ENCODE measurements at places on chromosomes 4 and X. TPM values are rescaled to one million over a fixed set of nuclear protein-coding genes. Genes with fewer than 3 reads are reported as not detected.

GRCh38 chr4:38237139-38237538, 276.9 kb downstream of the PTTG2 start:
- DNase-seq = no peak

GRCh38 chrX:65910899-65911298, 129.0 kb downstream of the VSIG4 start:
- DNase-seq = no peak

- no peak for DNase-seq
Observed at GRCh38 chr4:125244848-125245450, 69.8 kb upstream of the FAT4 start.

DNA sequence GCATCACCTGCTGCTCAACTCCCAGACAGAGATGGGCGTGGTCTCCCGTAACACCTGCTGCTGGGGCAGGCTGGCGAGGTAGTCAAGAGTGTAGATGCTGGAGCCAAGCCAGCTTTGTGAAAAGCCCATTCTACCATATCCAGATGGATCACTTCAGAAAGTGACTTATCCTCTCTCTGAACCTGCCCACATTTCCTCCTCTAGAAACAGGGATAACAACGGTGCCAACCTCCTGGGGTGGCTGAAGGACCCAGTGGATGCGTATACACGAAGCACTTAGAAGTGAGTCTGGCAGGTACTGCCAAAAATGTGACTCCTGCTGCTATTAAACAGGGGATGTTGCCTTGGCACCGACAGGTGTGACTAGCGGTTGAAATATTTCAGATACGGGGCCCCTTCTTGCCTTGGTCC, 95.8 kb downstream of the SORBS2 start:
- no peak for DNase-seq

GRCh38 chr4:141248029-141248428, 27.3 kb downstream of the ZNF330 start:
- no peak for DNase-seq

The GPR119 gene
- total RNA-seq = not detected

DNA sequence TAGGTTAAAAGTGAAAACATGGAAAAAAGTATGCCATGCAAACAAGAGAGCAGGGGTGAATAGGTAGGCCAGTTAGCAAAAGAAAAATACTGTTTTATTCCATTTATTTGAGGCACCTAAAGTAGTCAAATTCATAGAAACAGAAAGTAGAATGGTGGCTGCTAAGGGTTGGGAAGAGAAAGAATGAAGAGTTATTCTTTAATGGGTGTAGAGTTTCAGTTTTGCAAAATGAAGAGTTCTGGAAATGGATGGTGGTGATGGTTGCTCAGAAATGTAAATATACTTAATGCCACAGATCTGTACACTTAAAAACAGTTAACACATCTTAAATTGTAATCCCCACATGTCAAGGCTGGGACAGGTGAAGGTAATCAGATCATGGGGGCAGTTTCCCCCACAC, 29.7 kb downstream of the PARM1 start:
- DNase-seq = no peak

GRCh38 chrX:133090236-133090809, 6.6 kb downstream of the USP26 start:
- DNase-seq = no peak

DNA sequence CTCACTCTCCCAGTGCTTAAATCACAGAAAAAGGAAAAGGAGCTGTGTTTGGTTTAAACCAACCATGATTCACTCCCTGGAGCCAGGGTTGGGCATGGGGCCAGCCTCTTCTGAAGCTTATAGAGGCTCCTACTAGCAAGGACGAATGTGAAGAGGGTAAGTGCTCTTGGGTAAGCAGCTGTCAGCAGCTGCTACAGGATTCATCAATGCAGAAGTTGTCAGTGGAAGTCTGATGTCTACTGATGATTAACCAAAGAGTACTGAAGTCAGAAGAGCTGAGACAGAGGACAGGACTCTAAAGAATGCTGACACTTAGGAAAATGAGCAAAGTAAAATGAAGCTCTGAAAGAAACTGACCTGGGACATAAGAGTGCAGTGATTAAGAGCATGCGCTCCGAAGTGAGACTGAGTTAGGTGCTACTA, 32.7 kb upstream of the JADE1 start:
- DNase-seq = no peak

DNA sequence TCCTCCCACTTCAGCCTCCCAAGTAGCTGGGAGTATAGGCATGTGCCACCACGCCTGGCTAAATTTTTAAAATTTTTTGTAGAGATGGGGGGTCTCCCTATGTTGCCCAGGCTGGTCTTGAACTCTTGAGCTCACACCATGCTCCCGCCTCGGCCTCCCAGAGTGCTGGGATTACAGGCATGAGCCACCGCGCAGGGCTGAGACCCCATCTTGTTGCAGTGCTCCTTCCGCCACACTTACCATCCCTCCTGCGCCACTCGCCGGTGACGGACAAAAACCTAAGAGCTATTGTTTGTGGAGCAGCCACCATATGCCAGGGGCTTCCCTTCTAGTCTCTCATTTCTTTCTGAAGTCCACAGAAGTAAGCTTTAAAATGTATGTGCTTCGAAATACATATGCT, 34.5 kb downstream of the NSG1 start:
- no peak for DNase-seq

DNA sequence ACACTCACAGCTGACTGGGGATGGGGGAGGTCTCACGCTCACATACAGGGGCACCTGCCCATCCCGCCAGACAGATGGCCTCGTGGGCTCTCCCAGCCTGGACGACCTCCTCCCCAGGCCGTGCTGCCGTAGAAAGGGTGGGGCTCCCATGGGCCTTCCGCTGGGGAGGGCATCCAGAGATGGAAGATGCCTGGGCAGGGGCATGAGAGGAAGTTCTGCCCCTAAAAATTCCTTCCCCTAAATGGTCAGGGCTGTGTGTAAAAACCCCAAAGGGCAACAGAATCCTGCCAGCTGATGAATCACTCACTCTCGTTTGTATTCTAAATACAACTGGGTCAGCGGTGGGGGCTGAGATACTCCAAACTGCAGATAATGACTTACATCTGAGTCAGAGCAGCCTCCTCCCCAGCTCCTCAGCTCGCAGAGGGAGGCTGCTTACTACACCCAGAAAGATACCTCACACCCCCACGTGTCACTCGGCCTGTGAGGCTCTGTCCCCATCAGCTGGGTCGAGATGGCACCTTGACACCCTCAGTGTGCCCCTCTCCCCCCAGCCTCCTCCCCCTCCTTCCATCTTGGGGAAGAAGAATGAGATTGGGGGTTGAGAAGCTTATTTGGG, 10.1 kb downstream of the WDR1 start:
- DNase-seq = peak; percentile 72

DNA sequence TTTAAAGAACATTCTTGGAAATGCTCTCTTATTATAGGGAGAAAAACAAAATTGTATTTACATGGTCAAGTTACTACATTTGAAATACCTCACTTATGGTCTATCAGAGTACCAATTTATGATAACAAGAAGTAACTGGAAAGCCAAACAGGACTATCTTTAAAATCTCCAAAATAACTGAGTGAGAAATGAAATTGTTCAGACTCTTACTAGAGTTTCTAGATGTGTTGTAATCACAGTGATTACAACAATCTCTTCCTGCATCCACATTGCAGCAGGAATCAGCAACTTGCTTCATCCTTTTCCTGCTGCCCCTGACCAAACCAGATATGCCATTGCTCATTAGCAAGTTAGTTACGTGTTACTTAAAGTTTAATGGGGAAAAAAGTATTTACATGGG, 245.2 kb upstream of the SMIM31 start:
- DNase-seq = no peak

The TEX11 gene
- not detected for total RNA-seq

GRCh38 chr4:36152735-36153134, 91.6 kb downstream of the ARAP2 start:
- DNase-seq = no peak

GRCh38 chr4:20393486-20394100, 141.9 kb downstream of the SLIT2 start:
- DNase-seq = no peak

DNA sequence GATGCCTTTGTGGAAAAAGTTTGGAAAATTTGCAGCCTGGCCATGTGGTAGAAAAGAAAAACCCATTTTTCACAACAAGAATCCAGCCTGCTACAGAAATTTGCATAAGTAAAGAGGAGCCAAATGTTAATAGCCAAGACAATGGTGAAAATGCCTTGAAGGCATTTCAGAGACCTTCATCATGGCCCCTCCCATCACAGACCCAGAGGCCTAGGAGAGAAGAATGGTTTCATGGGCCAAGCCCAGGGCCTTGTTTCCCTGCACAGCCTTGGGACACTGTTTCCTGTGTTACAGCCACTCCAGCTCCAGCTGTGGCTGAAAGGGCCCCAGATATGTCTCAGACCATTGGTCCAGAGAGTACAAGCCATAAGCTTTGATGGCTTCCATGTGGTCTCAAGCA, 101.4 kb upstream of the LINC00632 start:
- no peak for DNase-seq

The ASB11 gene
- total RNA-seq = not detected

The AMBN gene
- not detected for total RNA-seq

GRCh38 chr4:37799941-37800554, 26.4 kb upstream of the PGM2 start:
- no peak for DNase-seq

DNA sequence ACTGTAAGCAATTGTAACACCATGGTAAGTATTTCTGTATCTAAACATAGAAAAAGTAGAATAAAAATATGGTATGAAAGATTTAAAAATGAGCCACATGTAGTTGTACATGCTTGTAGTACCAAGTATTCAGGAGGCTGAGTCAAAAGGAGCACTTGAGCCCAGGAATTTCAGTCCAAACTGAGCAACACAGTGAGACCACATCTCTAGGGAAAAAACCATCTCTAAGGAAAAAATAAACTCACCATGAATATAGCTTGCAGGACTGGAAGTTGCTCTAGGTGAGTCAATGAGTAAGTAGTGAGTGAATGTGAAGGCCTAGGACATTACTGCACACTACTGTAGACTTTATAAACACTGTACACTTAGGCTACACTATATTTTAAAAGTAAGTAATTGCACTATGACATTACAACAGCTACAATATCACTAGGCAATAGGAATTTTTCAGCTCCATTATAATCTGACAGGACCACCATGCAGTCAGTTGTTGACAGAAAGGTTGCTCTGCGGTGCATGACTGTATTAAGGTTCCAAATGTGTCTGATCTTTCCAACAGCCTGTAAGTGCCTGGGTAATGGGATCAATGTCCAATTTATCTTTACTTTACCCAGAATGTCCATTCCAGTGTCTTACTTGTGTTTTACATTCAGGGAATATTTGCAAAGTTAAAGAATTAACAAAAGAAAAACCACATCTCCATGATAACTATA, 28.9 kb upstream of the LRBA start:
- DNase-seq = no peak

DNA sequence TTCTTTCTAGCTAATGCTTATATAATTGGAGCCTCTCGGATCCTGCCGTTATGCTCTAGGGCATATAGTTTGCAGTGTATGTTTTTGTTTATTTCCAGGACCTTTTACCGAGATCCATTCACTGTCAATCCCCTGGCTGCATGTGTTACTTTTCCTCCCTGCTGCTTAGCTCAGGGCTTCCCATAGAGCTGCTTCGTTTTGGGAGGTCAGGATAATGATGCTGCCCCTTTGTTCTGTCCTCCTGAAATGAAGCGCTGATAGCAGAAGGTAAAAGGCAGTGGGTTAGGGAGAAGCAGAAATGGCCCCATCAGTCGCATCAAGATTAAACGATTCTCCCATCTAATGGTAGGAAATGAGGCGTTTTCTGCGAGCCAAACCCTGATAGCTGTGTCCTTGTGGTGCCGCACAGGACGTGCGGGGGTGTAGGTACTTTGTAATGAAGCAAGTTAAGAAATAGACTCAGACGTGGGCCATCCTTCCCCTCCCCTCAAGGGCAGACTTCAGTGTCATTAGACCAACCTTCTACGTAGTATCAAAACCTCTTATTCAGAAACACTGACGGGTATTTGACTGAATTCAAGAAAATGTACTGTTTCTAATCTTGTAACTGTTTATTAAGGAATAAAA, 37.3 kb downstream of the AFF2 start:
- DNase-seq = no peak

The IL15 gene
- 0.31 TPM for total RNA-seq

The TEX28 gene
- not detected for total RNA-seq

The SHOX gene
- under 0.01 TPM for total RNA-seq

GRCh38 chr4:115145393-115146160, 32.2 kb upstream of the NDST4 start:
- no peak for DNase-seq

- DNase-seq = no peak
Observed at GRCh38 chr4:184165291-184165690, 52.4 kb downstream of the ENPP6 start.

The FOXR2 gene
- not detected for total RNA-seq

DNA sequence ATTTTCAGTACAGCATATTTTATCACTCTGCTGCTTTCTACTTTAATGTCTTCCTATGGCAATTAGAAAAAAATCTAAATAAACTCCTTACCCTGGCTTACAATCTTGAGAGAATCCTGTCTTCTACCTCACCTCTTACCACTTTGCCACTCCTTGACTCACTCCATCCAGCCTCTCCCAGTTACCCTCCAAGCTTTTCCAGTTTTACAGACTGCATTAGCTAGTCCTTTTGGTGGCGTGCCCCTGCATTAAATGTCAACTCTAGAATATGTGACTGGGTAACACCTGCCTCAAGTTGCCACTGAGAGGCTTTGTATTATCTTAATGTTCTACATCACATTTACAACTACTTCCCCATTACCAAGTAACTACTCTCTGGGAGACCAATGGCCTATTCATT, 7.5 kb upstream of the CDKL2 start:
- no peak for DNase-seq

The BEND4 gene
- 11.5 TPM for total RNA-seq

DNA sequence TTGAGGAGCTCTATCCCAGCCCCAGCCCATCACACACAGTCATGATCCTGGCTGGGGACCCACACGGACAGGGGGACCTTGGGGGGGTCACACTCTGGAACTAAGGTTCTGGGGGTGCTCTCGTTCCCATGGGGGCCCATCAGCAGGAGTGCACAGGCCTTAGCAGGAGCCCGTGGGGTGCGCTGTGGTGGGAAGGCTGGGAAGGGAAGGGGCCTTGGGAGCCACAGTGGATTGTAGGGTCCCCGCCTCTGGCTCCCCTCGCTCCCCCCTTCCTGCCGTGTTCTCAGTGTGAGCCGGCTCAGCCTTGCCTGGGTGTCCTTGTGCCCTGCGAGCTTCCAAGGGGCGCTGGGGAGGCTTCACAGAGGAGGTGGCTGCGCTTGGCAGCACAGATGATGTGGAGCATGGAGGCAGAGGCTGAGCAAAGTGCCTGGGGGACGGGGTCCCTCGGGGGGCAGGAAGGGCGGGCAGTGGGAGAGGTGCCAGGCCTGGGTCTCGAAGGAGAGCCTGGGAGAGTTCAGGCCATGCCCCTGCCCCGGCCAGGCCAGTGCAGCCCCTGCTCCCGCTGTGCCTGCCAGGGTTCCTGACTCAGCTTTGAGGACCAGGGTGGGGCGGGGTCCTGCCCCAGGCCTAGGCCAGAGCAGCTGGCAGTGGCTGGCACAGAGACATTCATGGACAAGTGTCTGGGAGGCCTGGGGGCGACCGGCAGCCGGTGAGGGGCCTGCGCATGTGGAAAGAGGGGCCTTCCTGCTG, 5.5 kb upstream of the HGFAC start:
- DNase-seq = no peak

All from occipital lobe (tissue), 3 donors.